ENCODE measurements at places on chromosomes 6 and 20.

- no peak for DNase-seq
Observed at GRCh38 chr6:157599191-157599590, 218.2 kb downstream of the ZDHHC14 start.

- no peak for DNase-seq
Observed at GRCh38 chr20:16115911-16116552, 457.2 kb downstream of the KIF16B start.

- DNase-seq: no peak
Observed at GRCh38 chr20:46332373-46333160, 24.3 kb upstream of the CDH22 start.

DNA sequence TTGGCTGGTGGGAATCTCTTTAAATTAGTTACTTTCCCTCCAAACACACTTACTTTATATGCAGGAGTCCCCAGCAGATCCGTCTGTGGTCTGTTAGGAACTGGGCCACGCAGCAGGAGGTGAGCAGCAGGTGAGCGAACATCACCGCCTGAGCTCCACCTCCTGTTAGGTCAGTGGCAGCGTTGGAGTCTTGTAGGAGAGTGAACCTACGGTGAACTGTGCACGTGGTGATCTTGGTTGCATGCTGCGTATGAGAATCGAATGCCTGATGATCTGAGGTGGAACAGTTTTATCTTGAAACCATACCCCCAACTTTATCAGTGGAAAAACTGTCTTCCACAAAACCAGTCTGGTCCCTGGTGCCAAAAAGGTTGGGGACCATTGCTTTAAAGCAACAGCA lies 5.0 kb downstream of the SERPINB6 start:
- no peak for DNase-seq

GRCh38 chr20:64003960-64004725 lies 23.2 kb downstream of the PRPF6 start:
- DNase-seq: no peak

GRCh38 chr20:4465855-4466545 lies 255.7 kb upstream of the PRND start:
- no peak for DNase-seq

DNA sequence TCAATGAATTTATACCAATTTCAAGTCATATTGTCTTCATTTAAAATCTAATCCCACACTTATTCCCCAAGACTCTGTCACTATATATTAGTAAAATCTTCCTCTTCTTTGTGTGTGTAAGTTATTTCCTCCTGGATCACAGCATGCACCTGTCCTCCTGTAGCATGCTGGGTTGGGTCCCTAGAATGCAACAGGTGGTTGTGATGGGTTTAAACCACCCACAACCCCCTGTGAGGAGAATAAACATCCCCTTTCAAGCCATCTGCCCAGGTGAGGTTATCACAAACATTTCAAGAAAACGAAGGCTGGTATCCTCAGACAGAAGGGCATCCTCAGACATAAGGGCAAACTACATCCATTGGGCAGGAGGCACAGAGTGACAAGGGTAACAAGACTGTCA lies 26.4 kb downstream of the DZANK1 start:
- DNase-seq: no peak

- no peak for DNase-seq
Observed at GRCh38 chr6:34338811-34339210, 53.7 kb downstream of the NUDT3 start.

DNA sequence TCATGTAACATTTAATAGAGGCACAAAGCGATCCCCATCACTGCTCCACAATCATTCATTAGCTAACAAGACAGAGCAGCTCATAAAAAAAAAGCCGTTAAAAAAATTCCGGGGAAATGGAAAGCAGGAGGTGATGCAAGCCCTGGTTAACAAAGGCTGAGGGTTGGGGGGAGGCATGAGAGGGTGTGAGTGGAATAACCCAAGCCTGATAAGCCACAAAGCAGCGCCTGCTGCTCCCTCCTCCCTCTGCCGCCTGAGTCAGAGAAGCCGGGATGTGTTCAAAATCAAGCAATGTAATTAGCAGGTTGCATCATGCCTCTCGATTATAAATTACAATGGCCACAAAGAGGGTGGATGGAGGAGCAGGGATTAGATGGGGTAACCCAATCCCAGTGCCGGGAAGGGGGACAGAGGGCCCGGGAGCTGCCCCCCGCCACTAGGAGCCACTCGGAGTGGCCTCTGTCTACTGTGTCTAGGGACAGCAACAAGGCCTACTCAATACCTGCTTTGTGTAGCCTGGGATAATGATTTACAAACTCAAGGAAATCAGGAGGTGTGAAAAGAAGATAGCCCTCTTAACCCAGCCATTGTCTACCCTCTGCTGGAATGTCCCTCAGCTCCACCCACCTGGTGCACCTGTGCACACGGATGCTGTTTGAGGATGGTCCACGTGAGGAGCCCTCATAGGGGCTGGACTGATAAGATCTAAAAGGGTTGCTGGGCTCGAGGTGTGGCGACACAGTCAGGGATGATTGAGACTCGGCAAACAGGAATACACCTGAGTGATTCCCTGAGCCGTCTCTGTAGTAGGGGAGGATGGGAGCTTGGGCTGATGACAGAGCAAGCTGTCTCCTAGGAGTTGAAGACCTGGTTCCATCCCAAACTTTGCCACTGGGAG lies 156.9 kb downstream of the VEGFA start:
- no peak for DNase-seq

- DNase-seq: no peak
Observed at GRCh38 chr6:152270301-152270925, 366.7 kb downstream of the SYNE1 start.

DNA sequence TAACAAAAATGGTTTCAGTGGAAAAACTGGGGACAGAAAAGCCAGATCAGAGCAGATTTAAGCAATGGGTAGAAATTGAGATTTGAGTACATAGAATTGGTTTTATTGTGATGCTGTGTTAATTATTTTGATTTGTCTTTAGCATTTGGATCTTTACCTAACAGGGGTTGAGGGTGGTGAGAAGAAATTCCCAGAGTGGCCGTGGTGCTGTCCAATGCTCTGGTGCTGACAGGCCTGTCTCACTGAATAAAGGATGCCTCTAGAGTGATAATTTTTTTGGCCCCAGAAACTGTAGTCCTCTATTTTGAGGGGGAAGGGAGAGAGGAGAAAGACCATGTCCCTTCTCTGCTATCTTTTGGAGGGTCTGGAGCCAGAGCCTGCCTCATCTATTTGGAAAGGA lies 79.1 kb downstream of the LYRM2 start:
- DNase-seq: no peak

DNA sequence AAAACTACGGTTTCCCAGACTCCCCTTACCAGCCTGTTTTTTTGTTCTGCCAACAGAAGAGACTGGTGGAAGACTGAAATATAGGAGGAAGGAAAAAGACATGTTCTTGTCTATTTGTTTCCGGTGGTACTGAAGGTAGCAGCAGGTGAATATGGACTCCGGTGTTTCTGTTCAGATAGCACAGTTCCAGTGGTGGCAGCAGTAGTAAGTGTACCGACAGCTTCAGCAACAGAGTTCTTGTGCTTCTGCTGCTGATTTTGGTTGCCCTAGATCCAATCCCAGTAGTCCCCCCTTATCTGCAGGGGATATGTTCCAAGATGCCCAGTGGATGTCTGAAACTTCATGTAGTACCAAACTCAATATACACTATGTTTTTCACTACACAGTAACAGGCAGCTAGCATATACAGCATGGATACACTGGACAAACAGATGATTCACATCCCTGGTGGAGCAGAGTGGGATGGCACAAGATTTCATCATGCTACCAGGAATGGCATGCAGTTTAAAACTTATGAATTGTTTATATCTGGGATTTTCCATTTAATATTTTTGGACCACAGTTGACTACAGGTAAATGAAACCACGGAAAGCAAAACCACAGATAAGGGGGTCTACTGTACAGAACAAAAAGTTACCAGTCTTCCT lies 301.8 kb downstream of the BTBD9 start:
- DNase-seq: no peak

DNA sequence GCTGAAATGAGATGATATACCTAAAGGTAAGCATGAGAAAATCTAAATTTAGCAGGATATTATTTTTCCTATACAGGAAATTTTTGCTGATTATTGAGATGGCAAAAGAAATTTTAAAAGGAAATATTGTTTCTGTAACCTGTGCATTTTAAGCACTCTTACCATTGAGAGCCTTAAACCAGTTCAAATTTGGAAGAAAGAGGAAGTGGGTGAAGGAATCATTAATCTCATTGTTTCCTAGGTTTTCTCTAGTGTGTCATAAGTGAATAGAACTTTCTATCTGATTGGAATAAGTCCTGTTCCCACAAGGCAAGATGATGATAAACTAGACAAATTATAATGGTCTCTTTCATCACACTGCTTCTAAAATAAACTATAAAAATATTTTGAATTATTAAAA lies 22.4 kb upstream of the FKBP1C start:
- DNase-seq: no peak

DNA sequence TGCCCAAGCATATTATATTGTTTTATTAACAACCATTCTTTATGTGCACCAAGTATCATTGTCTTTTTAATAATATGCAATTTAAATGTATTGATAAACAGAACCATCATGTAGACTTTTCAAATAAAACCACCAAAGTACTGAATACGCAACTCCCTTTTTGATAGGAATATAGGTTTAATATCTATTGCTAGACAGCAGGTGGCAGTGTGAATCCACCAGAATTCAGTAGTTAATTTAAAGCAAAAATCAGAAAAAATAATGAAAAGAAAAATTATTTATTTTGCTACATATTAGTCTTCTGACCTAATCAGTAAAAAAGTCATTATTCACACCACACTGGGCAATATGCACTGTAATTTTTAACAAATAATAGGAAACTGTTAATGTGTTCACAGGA lies 143.7 kb downstream of the KLHL32 start:
- no peak for DNase-seq

- no peak for DNase-seq
Observed at GRCh38 chr6:33787346-33787953, 1.5 kb downstream of the LEMD2 start.

DNA sequence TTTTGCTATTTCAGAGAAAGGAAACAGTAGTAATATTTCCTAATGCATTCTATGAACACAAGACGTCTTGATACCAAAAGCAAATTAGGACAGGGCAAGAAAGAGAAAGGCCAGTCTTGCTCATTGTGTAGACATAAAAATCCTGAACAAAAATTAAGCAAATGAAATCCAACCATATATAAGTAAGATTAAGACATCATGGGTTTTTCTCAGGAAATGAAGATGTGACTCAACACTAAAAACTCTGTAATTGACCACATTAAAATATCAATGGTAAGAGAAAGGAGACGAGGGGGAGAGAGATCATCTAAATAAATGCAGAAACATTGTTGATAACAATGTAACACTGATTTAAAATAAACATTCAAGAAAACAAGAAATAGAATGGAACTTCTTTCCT lies 205.4 kb downstream of the SOD2 start:
- DNase-seq: no peak

DNA sequence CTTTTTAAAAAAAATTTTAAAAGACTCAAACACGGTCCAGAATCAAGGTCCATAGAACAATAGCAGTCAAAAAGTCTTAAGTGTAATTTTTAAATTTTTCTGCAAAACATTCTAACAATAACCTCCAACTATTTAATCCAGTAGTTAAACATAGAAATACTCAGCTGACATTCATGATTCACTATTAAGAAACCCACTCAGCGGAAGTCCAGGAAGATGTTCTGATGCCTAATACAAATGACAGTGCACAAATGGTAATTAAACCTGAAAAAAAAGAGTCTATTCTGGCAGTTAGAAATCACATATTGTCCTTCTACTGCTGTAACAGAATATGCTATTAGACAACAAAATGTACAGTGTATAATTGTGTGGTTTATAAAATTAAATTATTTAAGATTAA lies 128.2 kb upstream of the BMP5 start:
- no peak for DNase-seq

DNA sequence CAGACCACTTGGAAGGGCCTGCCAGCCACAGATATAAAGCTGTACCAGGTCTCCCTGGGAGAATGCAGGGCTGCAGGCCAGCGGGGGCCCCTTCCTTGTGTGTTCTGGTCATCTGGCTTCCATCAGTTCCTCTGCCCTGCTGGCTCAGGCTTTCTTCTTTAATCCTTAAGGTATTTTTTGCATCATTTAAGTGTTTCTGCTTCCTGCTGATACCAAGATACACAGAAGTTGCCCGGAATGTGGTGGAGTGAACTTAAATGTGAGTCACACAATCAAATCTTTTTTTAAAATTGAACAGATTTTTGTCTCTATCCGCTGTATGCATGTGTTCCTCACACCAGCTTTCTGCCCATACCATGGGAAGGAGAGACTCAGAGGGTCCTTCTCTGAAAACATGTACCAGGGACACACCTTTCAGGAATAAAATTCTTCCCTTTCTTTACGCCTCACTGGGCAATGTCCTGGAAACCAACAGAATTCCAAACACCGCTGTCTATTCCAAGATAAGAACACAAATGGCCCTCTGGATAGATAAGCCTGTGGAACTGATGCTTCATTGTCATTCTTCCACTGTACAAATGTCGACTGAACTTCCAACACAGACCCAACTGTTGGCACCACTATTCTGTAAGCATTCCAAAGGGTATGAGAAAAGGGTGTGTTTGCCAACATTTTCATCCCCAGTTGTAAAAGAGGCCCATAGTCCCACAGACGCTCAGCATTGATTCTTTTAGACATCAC lies 206.2 kb upstream of the MYLIP start:
- no peak for DNase-seq

DNA sequence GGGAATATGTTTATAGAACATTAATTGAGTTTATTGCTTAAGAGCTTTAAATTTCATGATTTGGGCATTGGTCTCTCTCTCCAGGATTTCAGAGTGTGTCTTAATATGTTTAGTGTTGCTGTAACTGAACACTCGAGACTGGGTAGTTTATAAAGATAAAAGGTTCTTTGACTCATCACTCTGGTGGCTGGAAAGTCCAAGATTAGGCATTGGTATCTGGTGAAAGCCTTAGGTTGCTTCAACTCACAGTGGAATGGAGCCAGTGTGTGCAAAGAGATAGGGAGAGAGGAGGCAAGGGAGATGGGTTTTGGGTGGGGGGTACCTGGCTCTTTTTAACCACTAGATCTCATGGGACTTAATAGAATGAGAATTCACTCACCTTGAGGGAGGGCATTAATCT lies 35.6 kb upstream of the DTNBP1 start:
- DNase-seq: no peak

GRCh38 chr6:92109256-92109655 lies 1310.1 kb downstream of the EPHA7 start:
- DNase-seq: no peak

- no peak for DNase-seq
Observed at GRCh38 chr6:83948851-83949250, 84.7 kb upstream of the MRAP2 start.

DNA sequence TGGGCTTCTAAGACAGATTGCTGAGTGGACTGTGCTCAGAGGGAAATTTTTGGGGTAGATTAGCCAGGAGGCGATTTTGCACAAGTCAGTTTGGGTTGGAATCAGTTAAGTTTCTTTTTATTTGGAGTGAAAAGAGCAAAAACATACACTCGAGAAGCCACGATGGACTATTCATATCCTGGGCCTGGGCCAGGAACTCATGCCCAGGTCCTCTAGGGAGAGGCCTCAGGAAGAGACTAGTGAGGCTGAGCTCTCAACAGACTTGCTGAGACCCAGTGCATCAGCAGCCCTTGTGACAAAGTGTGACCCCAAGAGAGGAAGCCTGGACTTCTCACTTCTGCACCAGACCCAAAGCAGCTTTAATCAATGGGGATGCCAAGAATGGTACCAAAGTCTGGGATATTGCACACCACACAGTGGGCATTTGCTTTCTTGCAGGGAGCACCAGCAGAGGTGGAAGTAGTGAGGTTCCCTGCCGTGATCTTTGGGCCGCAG lies 61.6 kb upstream of the MAFB start:
- no peak for DNase-seq

GRCh38 chr6:17816921-17817611 lies 110.3 kb upstream of the NUP153 start:
- no peak for DNase-seq

- no peak for DNase-seq
Observed at GRCh38 chr20:823574-823902, 10.0 kb upstream of the FAM110A start.
